MM.1S (cell line): ENCODE measurements at places on chromosomes 4 and X.

GRCh38 chrX:39096599-39096998, 295.3 kb downstream of the MID1IP1 start:
- DNase-seq, result no peak

DNA sequence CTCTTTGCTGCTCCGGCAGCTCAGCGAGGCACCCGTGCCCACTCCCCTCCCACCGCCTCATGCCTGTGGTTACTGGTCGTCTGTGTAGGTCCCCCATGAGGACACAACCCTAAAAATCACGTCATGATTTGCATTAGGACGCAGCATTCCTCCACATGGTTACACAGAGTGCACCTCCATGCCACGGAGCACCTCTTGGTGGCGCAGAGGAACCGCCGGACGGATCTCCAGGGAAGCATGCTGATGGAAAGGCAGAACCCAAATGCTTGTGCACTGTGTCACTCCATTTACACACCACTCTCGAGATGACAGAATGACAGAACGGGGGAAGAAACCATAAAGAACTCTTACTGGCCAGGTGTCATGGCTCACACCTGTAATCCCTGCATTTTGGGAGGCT, 22.4 kb downstream of the FAM53A start:
- DNase-seq, result no peak

DNA sequence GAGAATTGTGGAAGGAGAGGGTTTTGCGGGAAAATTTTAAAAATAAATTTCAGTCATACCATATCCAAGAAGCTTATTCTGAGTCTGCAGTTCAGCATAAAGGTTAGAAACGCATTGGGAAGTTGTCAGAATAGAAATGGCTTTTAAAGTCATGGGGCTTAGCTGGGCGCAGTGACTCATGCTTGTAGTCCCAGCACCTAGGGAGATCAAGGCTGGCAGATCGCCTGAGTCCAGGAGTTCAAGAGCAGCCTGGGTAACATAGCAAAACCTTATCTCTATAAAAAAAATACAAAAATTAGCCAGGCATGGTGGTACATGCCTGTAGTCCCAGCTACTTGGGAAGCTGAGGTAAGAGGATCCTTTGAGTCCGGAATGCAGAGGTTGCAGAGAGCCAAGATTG, 3.9 kb upstream of the PLA2G12A start:
- DNase-seq, result no peak

DNA sequence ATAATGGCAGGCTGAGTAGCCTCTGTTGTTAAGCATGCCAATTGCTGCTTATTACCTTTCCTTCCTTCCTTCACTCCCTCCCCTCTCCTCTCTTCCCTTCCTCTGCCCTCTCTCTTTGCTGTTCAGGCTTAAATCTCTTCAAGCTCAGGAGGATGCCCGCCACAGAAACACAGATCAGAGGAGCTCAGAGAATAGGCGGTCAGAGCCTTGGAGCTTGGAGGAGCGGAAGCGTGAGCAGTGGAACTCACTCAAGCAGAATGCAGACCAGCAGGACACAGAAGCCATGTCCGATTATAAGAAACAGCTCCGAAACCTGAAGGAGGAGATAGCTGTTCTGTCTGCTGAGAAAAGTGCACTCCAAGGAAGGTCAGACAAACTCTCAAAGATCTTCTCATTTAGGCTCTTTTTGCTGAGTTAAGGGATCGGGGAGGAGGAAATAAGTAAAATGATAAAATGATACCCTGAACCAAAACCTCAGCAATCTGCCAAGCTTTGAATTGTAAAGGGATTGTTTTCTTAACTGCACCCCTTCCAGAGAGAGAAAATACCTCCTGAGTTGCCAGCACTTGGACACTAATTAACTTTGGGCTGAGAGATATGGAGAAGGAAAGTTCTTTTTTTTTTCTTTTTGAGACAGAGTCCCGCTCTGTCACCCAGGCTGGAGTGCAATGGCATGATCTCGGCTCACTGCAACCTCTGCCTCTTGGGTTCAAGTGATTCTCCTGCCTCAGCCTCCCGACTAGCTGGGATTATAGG, 20.9 kb downstream of the SPATA18 start:
- no peak for DNase-seq
